Posterior cingulate gyrus (tissue), 11 donors: ENCODE measurements at places on chromosomes 13 and 19.

DNA sequence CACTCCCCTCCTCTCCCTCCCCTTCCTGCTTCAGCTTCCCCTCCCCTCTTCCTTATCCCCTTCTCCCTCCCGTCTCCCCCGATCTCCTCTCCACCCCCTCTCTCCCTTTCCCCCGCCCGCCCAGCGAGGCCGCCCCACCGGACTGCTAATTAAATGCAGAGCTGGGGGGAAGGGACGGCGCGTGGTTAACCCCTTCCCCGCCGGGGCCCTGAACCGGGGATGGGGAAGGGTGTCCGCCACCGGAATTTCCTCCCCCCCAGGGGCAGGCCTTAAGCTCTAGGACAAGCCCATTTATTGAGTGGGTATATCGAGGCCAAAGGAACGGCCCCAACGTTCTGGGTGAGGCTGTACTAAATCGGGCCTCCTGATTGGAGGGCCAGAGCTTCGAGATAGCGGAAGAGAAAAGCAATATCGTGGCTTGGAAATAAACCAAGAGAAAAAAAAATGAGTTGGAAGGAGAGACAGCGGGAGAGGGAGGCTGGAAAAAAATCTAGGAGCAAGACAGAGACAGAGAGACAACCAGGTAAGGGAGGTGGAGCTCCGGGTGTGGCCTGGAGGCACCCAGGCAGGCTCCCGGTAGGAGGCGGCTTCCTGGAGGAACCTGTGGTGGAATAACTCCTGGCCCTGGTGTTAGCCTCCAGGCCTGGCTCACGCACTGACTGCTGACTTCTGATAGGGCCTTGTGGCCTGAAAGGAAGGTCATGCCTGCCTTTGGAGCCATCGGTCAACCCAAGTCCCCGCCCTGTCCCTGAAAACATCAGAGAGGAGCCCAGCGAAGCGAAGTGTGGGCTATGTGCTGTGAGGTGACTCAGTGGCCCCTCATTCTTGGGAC, 11.6 kb upstream of the JUND start:
- DNase-seq, result peak; percentile 64

- DNase-seq, result no peak
Measured at GRCh38 chr13:49840266-49840665, 47.8 kb upstream of the KPNA3 start.

DNA sequence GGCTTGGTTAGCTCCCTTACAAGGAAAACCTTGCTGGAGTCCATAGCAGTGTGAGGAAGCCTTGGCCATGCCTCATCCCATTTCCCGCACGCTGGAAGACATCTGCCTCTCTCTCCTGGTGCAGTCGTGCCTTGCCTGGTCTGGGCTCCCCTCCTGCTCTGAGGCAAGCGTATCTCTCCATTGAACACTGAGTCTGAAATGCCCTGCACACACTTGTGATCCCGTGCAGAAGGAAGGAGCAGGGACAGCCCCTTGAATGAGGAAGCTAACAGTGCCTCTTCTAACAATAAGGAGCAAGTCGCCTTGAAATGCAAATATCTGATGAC, 407 bp upstream of the ZNF440 start:
- peak; percentile 20 for DNase-seq

DNA sequence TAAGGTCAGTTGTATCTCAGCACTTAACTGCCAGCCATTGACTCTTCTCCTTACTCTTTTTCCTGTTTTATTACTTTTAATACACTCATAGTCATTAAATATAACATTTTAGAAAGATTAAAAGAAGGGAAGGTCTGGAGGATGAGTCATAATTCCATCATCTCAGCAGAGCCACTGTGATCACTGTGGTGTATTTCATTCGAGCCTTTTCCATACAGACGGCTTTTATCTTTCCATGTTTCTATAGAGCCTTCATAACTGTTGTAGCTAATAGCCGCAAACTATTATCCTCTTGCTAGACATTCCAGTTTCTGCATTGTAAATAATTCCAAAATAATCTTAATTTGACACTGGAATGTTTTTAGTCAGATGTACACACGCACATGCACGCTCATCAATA, 4.7 kb upstream of the FLT1 start:
- DNase-seq, result no peak

- DNase-seq, result no peak
Measured at GRCh38 chr13:34129436-34129835, 311.5 kb downstream of the RFC3 start.

DNA sequence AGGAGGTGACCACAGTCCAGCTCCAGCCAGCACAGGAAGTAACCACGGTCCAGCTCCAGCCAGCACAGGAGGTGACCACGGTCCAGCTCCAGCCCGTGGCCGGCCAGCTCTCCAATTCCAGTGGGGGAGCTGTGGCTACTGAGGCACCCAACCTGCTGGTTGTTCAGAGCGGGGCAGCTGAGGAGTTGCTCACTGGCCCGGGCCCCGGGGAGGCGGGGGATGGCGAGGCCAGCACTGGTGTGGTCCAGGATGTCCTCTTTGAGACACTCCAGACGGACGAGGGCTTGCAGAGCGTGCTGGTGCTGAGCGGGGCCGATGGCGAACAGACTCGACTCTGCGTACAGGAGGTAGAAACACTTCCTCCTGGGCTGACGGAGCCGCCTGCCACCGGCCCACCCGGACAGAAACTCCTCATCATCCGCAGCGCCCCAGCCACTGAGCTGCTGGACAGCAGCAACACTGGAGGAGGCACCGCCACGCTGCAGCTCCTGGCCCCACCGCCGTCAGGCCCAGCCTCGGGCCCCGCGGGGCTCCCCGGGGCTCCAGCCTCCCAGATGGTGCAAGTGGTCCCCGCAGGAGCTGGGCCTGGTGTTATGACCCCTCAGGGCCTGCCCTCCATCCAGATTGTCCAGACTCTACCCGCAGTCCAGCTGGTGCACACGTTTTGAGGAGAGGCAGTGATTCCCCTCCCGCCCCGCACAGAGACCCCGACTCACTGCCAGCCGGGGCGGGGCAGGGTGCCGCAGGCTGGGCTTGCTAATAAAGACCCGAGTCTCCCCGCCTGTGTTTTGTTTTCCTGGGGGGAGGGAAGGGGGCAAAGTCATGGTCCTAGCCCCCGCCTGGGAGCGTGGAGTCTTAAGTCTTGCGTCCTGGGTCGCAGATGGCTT, 1.0 kb upstream of the NAT14 start:
- no peak for DNase-seq

- DNase-seq, result no peak
Measured at GRCh38 chr19:46209051-46209450, 20.5 kb upstream of the IGFL1 start.

- DNase-seq, result no peak
Measured at GRCh38 chr13:30868799-30869470, 37.1 kb upstream of the MEDAG start.

DNA sequence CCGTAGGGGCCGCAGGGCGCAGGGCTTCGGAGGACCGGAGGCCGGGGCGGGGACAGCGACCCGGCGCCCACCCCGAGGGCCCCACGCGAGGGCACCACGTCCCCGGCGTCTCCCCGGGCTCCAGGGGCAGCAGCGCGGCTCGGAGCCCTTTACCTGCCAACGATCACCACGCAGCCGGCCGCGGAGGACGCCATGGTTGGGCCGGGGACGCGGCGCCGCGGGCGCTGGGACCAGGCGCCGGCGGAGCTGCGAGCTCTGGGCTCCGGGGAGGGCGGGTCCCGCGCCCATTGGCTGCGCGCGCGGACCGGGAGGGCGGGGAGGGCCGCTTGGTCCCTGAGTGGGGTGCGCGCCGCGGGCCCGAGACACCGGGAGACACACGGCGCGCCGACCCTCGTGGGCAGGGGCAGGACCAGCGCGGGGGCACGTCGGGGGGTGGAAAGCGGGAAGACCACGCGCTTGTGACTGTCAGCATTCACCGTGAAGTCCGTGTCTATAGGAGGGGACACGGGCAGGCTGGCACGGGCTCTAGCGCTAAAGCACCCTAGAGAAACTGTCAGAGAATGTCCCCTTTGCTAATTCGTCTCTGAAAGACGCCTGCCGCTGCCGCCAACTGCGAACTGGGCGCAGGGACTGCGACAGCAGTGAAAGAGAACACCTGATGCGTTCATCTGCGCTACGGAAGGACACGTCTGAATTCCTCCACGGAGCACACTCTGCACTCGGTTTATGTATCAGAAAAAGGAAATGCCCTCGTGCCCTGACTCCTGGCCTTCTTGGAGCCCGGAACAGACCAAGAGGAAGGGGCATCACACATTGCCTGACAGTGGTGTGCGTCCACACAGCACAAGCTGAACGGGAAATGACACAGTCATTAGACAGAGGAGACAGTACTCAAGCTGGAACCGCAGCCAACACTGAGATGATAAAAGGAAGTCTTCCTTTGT, at the start of gene CRYL1:
CRYL1 (minus strand) TSS at position 257 of the 944 bp plus-strand sequence; CDS start at position 194, 63 bp downstream.
- peak; percentile 90 for DNase-seq

DNA sequence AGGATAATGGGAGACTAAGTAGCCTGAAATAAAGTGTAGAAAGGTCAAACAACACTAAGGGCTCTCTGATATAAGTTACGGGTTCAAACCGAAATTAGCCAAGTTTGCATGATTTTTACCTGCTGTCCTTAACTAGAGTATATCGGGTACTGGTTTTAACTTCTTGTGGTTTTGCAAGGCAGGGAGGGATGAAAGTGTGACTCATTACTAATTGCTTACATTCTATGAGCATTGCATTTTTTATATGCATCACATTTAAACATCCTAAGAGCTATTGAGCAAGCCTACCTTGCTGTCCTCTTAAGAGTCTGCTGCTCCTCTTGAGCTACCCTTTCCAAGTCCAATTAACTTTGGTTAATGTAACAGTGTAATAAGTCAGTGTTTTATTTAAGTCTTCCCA, 415.4 kb downstream of the SLITRK5 start:
- DNase-seq, result no peak

- no peak for DNase-seq
Measured at GRCh38 chr19:40646743-40647254, 43.7 kb downstream of the NUMBL start.

GRCh38 chr19:39996218-39996810, 546 bp upstream of the ZNF546 start:
- peak; percentile 89 for DNase-seq

DNA sequence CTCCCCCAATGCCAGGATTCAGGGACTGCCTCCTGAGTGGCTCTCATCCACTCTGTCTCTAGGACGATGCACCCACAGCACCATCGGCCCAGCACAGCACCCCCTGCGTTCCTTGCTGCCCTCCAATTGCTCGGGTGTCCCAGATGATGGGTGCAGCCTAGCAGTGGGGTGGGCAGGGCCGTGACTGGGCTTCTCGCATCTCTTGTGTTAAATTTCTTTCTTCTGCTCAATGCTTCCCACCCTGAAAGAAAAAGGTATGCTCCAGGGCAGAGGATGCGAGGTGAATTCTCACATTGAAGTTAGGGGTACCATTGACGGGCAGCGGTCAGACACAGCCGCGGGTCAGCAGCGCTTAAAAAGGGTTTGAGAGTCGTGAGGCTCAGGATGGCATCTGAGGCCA, 232.4 kb upstream of the SGCG start:
- no peak for DNase-seq

DNA sequence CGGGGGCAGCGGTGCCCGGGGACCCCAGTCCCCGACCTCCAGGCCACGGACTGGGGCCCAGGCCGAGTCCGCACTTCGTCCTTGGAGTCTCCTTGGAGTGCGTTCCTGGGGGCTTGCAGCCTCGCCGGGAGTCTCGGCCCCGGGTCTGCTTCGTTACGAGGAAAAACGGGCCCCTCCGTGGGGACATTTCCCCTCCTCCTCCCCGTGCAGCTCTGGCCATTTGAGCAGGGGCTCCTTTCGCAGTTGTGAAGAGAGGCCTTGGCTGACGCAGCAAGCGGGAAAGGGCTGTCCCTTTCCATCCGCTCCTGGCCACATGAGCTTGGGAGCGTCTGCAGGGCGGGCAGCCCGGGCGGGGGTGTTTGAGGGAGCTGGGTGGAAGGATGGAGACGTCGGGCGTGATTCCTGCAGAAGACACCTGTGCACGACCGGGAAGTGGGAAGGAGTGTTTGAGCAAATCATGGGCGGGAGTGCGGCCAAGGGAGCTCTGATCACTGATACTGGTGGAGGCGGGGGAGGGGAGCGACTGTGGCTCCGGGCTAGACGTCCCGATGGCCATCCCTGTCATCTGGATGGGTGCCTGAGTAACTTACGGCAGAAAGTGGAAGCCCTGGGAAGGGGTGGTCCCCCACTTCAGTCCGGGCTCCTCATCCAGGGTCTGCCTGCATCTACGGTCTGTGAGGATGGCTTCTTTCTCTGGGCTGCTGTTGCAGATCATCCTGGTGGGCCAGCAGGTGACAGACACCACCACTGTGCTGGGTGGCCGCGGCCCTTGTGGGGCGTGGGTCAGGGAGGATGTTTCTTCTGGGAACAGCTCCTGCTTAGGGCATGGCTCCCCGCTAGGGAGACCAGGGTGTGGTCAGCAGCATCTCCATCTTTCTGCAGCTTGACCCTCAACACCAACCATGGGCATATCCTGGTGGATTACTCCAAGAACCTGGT, 736 bp downstream of the GPI start:
- DNase-seq, result peak; percentile 94

GRCh38 chr13:36293497-36293896, 4.1 kb downstream of the CCDC169 start:
- DNase-seq, result no peak

GRCh38 chr19:7533281-7533885, 2.1 kb upstream of the PNPLA6 start:
- DNase-seq, result peak; percentile 93

DNA sequence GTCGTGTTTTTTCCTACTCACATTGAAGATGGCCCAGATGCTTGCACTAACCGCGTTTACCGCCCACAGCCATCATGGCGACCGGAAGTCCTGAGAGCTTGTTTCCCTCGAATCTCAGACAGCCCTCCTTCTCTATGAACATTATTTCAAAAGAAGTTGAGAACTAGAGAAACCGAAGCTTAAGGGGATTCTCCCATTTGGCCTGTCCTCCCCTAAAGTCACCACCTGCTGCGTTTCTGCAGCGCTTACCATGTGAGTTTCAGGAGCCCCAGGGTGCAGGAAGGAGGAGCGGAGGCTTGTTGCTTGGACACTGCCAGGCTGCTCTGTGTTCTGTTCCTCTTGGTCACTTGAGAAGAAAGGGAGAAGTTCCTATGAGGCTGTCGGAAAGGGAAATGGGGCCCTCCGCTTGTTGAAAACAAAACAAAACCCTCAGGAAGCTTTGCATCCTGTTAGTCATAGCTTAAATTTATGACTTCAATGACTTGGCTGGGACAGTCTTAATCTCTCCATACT, 6.2 kb downstream of the CARD8 start:
- no peak for DNase-seq

DNA sequence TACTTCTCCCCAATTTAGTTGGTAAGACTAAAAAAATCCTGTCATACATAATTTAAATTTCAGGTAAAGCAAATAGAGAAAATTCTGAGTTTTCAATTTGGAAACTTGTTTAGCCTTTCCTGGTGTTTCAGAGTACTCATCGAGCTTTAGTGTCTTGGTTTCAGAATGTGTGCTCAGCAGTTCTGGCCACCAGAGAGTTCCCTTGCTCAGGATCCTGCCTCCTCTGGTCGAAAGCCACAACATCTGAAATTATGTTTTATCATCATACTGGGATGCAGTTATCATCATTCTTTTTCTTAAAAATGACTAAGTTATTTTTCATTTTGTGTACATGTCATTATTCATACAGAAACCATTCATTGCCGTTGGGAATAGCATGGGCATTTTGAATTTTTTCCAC, 263.2 kb upstream of the SPRY2 start:
- DNase-seq, result no peak
